ENCODE measurements at places on chromosomes 5 and 9. TPM values are rescaled to one million over a fixed set of nuclear protein-coding genes. Genes with fewer than 3 reads are reported as not detected.
A peak's percentile ranks its signal among the peaks of the same experiment; 100 is the strongest.

DNA sequence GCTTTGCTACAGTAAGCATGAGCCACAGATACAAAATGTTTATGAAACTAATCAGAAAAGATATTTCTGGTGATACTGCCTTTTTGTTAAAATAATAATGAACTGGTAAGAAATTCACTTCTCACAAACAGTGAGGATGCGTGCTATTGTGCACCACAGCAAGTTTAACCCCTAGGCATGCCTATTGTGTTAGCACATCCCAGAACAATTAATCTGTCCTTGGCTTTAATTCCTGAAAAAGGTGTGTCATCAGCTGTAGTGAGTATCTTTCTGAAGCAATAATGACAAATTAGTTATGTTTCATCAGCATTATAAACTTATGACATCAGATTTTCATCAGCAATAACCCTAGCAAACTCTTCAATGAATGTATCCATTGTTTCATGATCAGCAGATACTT is 1307.2 kb downstream of the EFNA5 start:
- H3K27me3 ChIP-seq = no peaks in the 10 kb centered on the region
- no peak overlapping the region for H3K27ac ChIP-seq
- H3K36me3 ChIP-seq = no peaks in the 10 kb centered on the region
- no peak for DNase-seq

GRCh38 chr9:99307851-99308250 is 85.8 kb downstream of the SEC61B start:
- peaks cover 4% of the 10 kb centered on the region for H3K4me1 ChIP-seq
- no peak for DNase-seq
- H3K27me3 ChIP-seq = no peaks in the 10 kb centered on the region
- no peaks in the 10 kb centered on the region for H3K36me3 ChIP-seq
- H3K27ac ChIP-seq = peak overlapping the region; percentile 66
- H3K4me3 ChIP-seq = no peak overlapping the region

DNA sequence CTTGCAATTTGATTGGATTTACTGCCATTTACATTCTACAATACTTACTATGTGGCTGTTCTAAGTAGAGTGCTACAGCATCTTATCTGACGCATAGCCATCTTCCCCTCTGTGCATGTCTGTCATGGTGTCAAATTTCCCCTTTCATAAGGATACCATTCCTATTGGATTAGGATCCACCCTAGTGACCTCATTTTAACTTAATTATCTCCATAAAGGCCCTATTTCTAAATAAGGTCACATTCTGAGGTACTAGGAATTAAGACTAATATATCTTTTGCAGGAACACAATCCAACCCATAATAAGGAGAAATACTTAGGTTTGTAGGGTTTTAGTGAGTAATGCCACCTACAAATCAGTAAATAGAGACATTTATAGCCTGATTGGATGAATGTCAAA is 268.0 kb downstream of the ADAMTSL1 start:
- peaks cover 28% of the 10 kb centered on the region for H3K4me1 ChIP-seq
- H3K4me3 ChIP-seq = no peak overlapping the region
- H3K27me3 ChIP-seq = no peaks in the 10 kb centered on the region
- DNase-seq = no peak
- H3K36me3 ChIP-seq = peaks cover 7% of the 10 kb centered on the region

DNA sequence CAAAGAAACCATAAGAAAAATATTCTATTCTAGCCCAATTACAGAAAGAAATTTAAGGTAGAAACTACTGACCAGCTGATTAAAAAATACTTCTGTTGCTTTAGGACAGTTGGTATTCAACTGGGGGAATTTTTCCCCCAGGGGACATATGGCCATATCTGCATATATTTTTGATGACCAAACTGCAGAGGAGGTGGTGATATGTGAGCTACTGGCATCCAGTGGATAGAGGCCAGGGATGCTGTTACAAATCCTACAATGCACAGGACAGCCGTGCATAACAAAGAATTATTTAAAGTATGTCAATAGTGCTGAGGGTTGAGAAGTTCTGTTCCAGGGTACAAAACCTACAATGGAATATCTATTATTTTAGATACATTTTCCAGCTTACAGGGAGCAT is 24.0 kb downstream of the ZFR start:
- H3K27me3 ChIP-seq = no peaks in the 10 kb centered on the region
- peaks cover 31% of the 10 kb centered on the region for H3K36me3 ChIP-seq
- H3K27ac ChIP-seq = no peak overlapping the region
- H3K4me3 ChIP-seq = no peak overlapping the region
- no peak for DNase-seq

DNA sequence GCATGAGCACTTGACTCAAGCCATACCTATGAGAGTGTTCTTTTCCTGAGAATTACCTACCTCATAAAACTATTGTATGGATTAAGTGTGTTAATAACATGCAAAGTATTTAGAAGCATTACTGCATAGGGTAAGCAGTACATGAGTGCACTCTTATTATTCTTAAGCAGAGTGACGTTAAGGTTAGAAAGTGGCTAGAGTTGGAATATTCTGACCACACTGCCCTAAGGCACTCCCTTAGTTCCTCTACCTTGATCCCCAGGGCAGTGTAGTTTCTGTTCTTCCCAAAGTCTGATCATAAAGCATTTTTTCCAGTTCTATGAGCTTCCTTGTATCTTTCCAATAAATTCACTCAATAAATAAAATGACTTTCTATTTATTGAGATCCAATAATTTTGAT is 189.2 kb downstream of the PCSK1 start:
- no peak for DNase-seq
- H3K4me1 ChIP-seq = peaks cover 14% of the 10 kb centered on the region
- no peak overlapping the region for H3K27ac ChIP-seq
- no peak overlapping the region for H3K4me3 ChIP-seq
- H3K36me3 ChIP-seq = no peaks in the 10 kb centered on the region

- no peaks in the 10 kb centered on the region for H3K27me3 ChIP-seq
- H3K4me1 ChIP-seq = peaks cover 41% of the 10 kb centered on the region
- no peak overlapping the region for H3K4me3 ChIP-seq
- no peak overlapping the region for H3K27ac ChIP-seq
- peaks cover 42% of the 10 kb centered on the region for H3K36me3 ChIP-seq
These were observed 29.7 kb downstream of the PCDHGC5 start for GRCh38 chr5:141518618-141519015.

GRCh38 chr9:18618862-18619261 is 144.9 kb downstream of the ADAMTSL1 start:
- DNase-seq = no peak
- no peaks in the 10 kb centered on the region for H3K36me3 ChIP-seq
- H3K27ac ChIP-seq = no peak overlapping the region

GRCh38 chr5:24773261-24773660 is 128.5 kb upstream of the CDH10 start:
- DNase-seq = no peak
- H3K4me1 ChIP-seq = no peaks in the 10 kb centered on the region
- no peaks in the 10 kb centered on the region for H3K27me3 ChIP-seq
- H3K27ac ChIP-seq = no peak overlapping the region
- H3K4me3 ChIP-seq = no peak overlapping the region
- H3K36me3 ChIP-seq = no peaks in the 10 kb centered on the region

- H3K4me1 ChIP-seq = no peaks in the 10 kb centered on the region
- no peaks in the 10 kb centered on the region for H3K36me3 ChIP-seq
- H3K27ac ChIP-seq = no peak overlapping the region
- no peak overlapping the region for H3K4me3 ChIP-seq
- DNase-seq = no peak
These were observed 50.1 kb downstream of the DRD1 start for GRCh38 chr5:175393897-175394296.

Gene EIF4E1B
- total RNA-seq = not detected

GRCh38 chr5:40669606-40670390 is 9.9 kb upstream of the PTGER4 start:
- DNase-seq = no peak
- H3K27me3 ChIP-seq = peaks cover 23% of the 10 kb centered on the region
- no peak overlapping the region for H3K27ac ChIP-seq
- no peaks in the 10 kb centered on the region for H3K36me3 ChIP-seq
- H3K4me1 ChIP-seq = no peaks in the 10 kb centered on the region

DNA sequence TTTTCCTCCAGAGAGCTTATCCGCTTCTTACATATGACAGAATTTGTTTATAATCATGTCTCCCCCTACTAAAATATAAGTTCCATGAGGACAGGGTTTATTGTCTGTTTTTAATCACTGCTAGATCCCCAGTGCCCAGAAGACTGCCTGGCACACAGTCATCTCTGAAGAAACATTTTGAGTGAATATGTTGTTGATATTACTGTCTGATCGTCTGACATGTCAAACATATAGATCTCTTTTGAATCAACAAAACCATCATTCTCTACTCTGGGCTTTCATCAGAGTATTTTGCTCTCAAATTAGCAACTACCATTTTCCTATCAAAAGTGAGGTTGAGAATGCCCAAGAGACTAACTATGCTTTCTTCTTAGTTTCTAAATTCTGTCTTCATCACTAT is 67.3 kb upstream of the SHISAL2B start:
- no peaks in the 10 kb centered on the region for H3K4me1 ChIP-seq
- H3K36me3 ChIP-seq = no peaks in the 10 kb centered on the region
- H3K27ac ChIP-seq = no peak overlapping the region
- DNase-seq = no peak
- H3K27me3 ChIP-seq = peaks cover 15% of the 10 kb centered on the region

Gene WHRN
- total RNA-seq = 13.3 TPM

- H3K4me3 ChIP-seq = no peak overlapping the region
- H3K36me3 ChIP-seq = peaks cover 8% of the 10 kb centered on the region
- no peak for DNase-seq
- H3K27ac ChIP-seq = no peak overlapping the region
- H3K27me3 ChIP-seq = no peaks in the 10 kb centered on the region
These were observed 43.0 kb downstream of the CYFIP2 start for GRCh38 chr5:157308836-157309465.

- H3K27ac ChIP-seq = no peak overlapping the region
- DNase-seq = no peak
- no peak overlapping the region for H3K4me3 ChIP-seq
- peaks cover 21% of the 10 kb centered on the region for H3K4me1 ChIP-seq
These were observed 54.6 kb downstream of the GNA14 start for GRCh38 chr9:77593528-77593927.

DNA sequence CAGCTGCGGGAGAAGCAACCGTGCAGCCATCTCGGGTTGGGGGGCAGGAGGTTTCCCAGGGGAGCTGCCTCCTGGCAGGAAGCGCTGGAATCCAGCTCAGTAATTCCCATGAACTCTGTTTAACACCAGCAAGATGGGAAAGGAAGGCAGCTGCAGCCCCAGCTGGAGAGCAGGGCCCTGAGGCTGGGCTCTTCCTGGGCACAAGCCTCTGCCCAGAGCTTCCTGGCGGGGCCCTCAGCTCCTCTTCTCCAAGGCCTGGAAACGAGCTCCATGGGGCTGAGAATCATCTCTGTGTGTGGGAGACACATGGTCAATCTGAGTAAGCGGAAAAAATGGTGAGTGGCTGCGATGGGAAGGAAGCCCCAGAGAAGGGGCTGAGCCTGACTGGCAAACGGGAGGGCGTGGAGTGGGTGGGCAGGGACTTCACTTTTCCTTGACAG is 6.3 kb downstream of the MRPL36 start:
- H3K27me3 ChIP-seq = no peaks in the 10 kb centered on the region
- H3K36me3 ChIP-seq = no peaks in the 10 kb centered on the region
- no peak for DNase-seq
- no peak overlapping the region for H3K27ac ChIP-seq

Gene NR5A1
- 0.26 TPM for total RNA-seq

- H3K4me3 ChIP-seq = no peak overlapping the region
- no peak overlapping the region for H3K27ac ChIP-seq
- H3K27me3 ChIP-seq = no peaks in the 10 kb centered on the region
- peaks cover 6% of the 10 kb centered on the region for H3K36me3 ChIP-seq
These were observed 112.0 kb downstream of the ADAMTS19 start for GRCh38 chr5:129572060-129572459.

Gene PRSS3
- total RNA-seq = 0.86 TPM

Gene PCDHGA6
- 0.86 TPM for total RNA-seq

- no peaks in the 10 kb centered on the region for H3K36me3 ChIP-seq
- no peak overlapping the region for H3K27ac ChIP-seq
- peaks cover 17% of the 10 kb centered on the region for H3K4me1 ChIP-seq
- H3K27me3 ChIP-seq = no peaks in the 10 kb centered on the region
- DNase-seq = no peak
These were observed 146.6 kb downstream of the ADAMTS12 start for GRCh38 chr5:33745101-33745770.

Gene CARD6
- 1.4 TPM for total RNA-seq

Gene CD74
- total RNA-seq = 37.2 TPM

DNA sequence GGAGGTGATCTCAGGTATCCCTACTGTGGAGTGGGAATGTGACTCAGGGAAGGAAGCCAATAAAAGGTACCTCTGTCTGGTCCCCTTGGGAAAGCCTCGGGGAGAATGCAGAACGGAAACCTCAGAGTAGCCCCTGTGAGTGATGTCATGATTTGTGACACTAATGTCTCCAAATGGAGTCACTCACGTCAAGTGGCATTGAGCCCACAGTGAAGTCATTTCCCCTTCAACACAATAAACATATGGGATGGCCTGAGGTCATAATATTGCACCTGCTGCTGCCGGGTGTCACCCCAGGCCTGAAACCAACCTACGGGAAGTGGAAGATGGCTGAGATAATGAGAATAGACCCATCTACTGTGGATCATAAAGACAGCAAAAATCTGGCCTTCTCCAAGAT is 75.9 kb upstream of the GOLM1 start:
- no peaks in the 10 kb centered on the region for H3K27me3 ChIP-seq
- DNase-seq = no peak
- H3K4me1 ChIP-seq = peaks cover 11% of the 10 kb centered on the region

Gene PHF24
- total RNA-seq = 0.88 TPM

Gene SPATA31A3
- total RNA-seq = not detected

DNA sequence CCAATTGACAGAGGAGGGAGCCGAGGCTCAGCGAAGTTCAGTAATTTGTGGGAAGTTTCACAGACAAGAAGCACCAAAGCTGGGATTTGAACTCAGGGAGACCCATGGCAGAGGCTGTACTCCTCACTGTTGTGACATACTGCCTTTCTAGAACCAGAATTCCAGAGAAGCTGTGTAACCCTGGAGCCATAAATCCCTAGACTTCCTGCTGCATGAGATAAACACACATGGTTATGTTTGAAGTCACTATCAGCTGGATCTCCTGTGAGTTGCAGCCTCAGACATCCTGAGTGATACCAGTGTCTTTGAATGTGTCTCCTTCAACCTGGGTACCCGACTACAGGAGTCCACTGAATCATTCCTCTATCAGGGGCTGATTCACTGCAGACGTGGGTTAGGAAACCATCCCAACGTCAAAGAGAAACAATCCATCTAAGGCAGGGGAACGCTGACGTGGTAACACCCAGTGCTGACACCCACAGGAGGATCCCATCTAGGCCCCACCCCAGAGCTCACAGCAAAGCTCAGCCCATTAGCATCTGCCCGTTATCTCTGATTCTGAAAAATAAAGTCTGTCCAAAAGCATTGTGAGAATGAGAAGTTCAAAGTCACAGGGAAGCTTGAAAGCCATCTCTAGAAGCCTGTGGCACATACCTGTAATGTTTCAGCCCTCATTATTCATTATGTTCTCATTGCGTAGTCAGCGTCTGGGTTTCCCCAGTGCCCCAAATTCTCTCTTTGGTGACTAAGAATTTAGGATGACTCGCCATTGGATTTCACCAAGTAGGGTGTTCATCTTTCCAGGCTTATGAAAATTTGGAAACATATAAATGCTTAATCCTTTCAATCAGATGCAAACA is 36.3 kb upstream of the BASP1 start:
- no peak for DNase-seq
- H3K4me1 ChIP-seq = no peaks in the 10 kb centered on the region
- H3K4me3 ChIP-seq = no peak overlapping the region
- no peak overlapping the region for H3K27ac ChIP-seq
- H3K36me3 ChIP-seq = no peaks in the 10 kb centered on the region
- H3K27me3 ChIP-seq = no peaks in the 10 kb centered on the region

GRCh38 chr5:79791843-79792242 is 102.2 kb downstream of the CMYA5 start:
- no peak overlapping the region for H3K4me3 ChIP-seq
- no peak overlapping the region for H3K27ac ChIP-seq
- DNase-seq = no peak
- no peaks in the 10 kb centered on the region for H3K36me3 ChIP-seq
- H3K27me3 ChIP-seq = no peaks in the 10 kb centered on the region
- peaks cover 10% of the 10 kb centered on the region for H3K4me1 ChIP-seq

Gene UCK1
- 36.8 TPM for total RNA-seq
